Fibroblast of upper back skin (primary cell): ENCODE measurements at places on chromosomes 6 and 20.
A peak's percentile ranks its signal among the peaks of the same experiment; 100 is the strongest.

DNA sequence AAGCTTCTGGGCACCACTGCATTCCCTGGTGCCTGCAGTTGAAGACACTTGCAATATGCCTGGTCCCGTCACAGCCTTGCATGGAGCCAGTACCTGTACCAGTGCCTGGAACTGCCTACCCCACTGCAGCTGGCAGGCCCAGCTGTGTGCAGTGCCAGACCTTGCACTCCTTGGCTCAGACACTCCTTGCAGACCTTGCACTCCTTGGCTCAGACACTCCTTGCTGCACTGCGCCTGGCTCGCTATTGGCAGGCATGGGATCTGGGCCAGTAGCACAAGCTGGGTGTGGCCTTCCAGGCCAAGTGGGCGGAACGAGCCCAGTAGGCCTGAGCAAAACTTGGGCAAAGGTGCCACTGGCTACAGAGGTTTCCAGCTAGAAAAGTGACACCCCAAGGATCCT is 1189.1 kb downstream of the GRIK2 start:
- no peak for DNase-seq

DNA sequence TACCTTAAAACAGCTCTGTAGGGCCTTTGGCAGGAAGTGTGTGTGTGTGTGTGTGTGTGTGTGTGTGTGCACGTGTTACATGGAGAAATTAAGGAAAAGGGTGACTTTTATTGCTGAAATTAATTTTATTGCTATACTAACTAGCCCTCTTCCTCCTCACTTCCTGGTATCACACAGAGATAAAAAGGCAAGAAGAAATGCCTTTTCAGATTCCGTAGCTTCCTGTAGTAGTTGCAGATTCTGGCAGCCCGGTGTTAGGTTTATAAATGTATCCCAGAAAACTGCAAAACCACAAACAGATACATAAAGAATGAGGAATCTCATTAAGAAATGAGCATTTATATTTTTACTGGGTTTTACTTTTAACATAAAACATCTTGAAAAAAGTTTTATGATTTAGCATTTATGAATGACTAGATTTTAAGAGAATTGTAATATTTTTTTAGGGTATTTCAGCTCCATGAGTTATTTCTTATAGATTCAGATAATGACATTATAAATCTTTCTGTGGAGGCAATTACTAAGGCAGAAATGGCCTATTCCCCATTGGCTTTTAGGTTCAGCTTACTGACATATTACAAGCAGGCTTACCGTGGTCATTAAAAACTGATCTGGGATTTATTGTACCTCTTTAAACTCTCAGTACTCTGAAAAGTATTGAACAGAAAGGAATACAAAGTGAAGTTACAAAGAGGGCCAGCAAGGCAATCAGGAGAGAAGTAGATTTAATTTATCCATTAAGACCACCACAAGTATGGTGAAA is 249.1 kb upstream of the TSHZ2 start:
- peak; percentile 1 for DNase-seq

DNA sequence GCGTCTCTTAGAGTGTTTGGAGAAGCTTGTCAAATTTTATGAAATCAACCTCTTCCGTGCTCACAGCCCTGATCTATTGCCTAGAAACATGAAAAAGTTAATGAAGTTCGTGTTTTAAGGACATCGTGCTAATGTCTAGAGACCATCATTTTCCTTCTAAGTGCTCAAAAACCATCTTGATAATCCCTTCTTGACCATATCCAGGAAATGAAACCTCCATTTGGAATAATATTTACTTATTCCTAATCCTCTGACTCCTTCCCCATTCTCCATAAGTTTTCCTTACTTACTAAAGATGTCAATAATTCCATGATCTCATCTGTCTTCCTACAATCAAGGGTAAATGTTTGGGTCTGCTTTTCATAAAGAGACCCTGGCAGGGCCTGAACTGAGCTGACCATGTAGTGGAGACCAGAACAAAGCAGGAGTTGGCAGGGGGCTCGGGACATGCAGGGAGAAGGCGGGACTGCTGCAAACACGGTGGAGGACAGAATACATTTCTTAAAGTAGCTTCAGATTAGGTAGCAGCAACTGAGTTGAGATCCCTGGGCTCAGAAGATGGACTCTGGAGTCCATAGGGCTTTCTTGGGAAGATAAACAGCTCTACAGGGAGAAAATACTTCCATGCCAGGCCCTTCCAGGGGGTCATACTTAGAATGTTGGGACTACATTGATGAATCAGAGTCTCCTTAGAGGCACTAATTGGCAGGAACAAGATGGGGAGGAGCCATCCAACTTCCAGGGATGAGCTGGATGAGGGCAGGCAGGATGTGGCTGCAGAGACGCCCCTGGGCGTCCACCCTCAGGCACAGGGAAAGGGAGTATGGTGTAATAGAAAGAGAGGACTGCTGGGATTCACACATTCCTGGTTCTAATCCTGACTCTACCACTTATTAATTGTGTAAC is 100.7 kb downstream of the RIN2 start:
- DNase-seq, result peak; percentile 76

GRCh38 chr6:164744301-164744700 is 565.1 kb downstream of the C6orf118 start:
- DNase-seq, result no peak

DNA sequence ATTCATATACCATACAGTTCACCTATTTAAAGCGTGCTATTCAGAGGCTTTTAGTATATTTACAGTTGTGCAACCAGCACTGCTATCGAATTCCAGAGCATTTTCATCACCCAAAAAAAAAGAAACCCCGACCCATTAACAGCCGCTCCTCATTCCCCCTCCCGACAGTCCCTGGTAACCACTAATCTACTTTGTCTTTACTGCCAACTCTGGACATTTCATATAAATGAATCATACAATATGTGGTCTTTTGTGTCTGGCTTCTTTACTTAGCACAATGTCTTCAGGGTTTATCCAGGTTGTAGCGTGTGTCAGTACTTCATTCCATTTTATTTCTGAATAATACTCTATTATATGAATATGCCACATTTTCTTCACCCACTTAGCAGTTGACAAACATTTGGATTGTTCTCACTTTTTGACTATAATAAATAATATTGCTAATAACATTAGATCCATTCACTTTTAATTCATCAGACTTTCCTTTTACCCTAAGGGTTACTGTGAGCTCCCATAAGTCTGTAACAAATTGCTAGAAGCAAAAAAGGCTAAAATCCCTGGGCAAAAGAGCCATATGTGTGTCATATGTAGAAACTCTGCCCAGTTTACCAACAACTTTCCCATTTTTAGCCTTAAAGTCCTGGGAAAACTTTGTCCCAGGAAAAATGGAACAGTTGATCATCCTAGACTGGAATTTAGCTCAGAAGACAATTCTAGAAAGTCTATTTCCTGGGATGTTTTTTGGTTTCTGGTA is 23.2 kb upstream of the ROS1 start:
- DNase-seq, result peak; percentile 99

- no peak for DNase-seq
Observed at GRCh38 chr6:134240665-134241431, 77.1 kb downstream of the SGK1 start.

GRCh38 chr6:13559251-13559650 is 15.2 kb upstream of the SIRT5 start:
- DNase-seq, result no peak

DNA sequence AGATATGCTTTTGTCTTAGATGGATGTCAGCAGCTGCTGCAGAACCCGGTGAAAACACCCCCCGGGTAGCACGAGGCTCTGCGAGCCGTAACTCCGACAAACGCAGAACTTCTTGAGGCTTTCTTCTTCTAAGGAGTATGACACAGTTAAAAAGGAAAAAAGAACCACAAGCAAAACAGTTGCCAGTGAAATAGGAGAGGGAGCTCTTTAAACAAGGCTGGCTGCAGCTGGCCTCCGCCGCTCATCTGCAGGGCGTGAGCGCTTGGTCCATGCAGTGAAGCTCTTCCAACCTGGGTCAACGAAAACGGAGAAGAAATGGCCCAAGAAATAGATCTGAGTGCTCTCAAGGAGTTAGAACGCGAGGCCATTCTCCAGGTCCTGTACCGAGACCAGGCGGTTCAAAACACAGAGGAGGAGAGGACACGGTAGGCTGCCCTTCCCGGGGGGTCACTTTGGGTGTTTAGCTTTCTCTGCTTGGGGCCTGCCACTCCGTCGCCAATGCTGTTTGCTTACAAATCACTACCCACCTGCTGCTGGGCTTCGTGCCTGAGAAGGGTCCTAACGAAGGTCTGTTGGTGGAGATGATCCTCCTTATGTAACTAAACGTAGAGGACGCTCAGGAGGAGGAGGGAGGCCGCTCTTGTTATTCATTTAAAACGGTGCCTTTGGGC is 13.2 kb downstream of the SYTL3 start:
- DNase-seq, result peak; percentile 75
